ENCODE measurements at places on chromosomes 16 and 17.

GRCh38 chr17:49997773-49998703, 3.0 kb upstream of the DLX3 start:
- DNase-seq: peak; percentile 75

GRCh38 chr17:79473876-79474440, 136.9 kb downstream of the RBFOX3 start:
- DNase-seq: no peak

GRCh38 chr17:41772218-41772585, 14.3 kb downstream of the JUP start:
- no peak for DNase-seq

DNA sequence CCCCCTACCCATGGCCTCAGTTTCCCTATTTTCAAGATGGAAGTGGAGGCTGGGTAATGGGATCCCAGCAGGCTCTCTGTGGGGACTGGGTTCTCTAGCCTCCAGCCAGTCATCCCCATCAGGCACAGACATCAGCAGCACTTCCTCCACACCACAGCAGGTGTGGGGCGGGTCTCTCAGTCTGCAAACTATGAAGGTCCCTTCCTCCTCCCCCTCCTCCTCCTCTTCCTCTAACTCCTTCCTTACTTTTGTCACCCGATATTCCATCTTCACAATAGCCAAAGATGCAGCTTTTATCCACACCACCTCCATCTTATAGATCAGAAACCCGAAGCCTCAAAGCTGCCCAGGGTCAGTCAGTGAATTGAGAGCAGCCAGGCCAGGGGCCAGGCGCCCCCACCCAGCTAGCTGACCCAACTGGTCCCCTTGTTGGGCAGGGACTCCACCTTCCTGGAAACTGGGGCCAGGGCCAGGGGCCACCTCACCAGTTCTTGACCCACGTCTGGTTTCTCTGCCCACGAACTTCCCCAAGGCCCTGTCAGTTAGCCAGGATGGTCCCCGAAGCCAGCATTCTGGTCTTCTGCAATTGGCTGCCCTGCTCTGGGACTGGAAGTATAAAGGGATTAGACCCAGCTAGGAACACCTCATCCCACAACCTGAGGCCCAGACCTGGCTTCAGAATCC, 2.5 kb downstream of the FAM83G start:
- DNase-seq: no peak

DNA sequence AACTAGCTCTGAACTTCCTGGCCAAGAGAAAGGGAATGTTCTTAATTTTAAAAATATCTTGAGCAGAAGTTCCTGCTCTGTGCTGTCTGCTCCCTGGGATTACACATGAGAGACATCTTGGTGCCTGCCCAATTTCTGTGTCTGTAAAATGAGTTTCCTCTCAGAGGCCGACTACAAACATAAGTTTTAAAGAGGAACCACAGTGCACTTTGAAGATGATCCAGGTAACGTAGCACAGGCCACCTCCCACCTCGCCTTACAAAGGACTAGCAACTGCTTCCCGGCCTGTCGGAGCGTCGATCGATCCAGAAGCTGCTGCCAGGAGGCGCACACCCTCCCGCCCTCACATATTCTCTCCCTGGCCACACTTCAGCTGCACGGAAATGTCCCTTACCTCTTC, 55.0 kb upstream of the ATP2A3 start:
- DNase-seq: no peak

GRCh38 chr16:4489030-4489429, 12.8 kb downstream of the HMOX2 start:
- DNase-seq: peak; percentile 86

GRCh38 chr16:17360693-17361122, 110.1 kb downstream of the XYLT1 start:
- no peak for DNase-seq

- DNase-seq: peak; percentile 48
These were observed 34.9 kb upstream of the TANC2 start for GRCh38 chr17:62931101-62931500.

- no peak for DNase-seq
These were observed 346.6 kb upstream of the EEF2KMT start for GRCh38 chr16:5444189-5444588.

GRCh38 chr17:55510986-55511721, at the start of gene SMIM36:
TSS of gene SMIM36 (minus strand) at chr17:55511452.
- DNase-seq: no peak

DNA sequence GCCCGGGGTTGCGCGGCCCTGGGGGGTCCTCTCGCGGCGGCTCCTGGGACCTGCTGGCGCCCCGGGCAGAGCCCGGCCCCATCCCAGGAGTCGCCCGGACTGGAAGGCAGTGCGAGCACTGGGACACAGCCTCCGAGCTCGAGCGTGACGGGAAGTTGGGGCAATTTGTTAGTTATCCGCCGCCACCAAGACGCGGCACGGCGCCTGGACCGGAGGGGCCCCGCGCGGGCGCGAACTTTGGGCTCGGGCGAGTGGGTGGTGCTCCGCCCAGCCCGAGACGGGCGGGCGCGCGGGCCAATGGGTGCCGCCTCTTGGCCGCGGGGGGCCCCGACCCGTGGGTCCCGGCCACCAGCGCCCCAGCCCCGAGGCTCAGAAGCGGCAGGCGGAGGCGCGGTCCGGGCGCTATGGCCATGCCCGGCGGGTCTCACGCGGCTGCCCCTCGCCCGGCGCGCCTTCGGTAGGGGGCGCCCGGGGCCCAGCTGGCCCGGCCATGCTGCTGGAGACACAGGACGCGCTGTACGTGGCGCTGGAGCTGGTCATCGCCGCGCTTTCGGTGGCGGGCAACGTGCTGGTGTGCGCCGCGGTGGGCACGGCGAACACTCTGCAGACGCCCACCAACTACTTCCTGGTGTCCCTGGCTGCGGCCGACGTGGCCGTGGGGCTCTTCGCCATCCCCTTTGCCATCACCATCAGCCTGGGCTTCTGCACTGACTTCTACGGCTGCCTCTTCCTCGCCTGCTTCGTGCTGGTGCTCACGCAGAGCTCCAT, at the start of gene ADORA2B:
Gene ADORA2B (plus strand): TSS at position 372 of the 768 bp plus-strand sequence. CDS start 119 bp downstream, at position 491.
- peak; percentile 55 for DNase-seq

DNA sequence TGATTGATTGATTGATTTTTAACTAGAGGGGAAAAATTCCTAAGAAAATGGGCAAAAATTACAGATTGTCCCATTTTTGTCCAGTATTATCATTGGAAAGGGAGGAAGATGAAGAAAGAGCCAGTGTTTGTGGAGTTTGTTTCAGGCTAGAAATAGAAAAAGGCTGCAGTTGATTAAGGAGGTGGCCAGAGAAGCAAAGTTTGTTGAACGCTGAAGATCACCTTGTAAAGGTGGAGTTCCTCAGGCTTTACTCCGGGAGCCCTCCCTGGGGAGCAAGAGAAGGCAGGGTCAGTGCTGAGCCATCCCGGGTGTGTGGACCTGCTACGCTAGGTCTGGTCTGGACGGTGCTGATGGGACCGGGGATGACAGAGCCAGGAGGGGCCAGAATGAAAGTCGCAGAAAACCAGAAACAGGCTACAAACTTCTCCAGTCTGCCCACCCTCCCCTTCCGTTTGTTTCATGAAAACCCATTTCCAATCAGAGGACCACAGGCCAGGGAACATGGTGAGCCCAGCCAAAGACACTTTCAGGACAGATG, 222.6 kb upstream of the FOXF1 start:
- DNase-seq: no peak

DNA sequence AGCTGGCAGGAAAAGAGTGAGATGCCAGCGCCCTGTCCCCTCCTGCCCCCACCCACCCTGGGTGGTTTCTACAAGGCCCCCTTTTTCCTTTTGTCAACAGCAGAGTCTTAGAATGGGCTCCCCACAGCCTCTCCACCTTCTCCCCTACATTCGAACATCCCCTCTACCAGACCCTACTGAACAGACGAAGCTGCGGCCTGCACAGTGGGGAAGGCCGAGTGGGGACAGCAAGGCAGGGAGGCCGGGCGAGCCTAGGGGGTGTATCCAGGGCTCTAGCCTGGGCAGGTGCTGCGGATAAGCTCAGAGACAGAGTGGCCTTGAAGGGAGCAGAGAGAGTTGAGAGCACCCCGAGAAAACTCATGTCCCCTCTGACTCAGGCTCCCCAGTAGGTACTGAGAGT, 7.4 kb downstream of the ZACN start:
- no peak for DNase-seq

DNA sequence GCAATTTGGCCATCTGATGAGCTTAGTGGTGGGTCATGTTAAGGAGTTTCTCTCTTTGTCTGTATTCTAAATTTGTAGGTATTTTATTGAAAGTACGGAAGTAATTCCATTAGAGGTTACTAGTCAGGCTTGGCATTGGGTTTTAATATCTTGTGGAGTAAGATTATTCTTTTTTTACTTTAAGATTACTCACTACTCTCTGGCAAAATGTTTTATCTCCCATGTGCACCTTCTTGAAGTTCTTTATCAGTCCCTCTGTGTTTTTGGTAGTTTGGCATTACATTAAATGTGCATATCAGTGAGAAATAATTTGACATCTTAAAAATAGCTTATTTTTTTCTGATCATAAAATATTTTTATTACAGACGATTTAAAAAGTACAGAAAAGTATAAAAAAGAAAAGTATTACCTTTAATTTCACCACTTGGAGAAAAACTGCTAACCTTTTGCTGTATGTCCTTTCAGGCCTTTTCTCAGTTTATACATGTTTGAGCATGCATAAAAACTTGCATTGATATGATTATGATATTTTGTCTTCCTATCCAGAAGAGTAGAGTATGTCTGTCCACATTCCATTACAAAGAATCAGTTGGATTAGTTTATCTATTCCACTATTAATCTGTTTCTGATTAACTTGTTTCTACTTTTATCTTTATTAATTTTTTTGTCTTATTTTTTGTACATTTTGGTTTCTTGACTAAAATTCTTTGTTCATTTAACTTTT, 198.3 kb downstream of the SPECC1 start:
- DNase-seq: no peak

- peak; percentile 95 for DNase-seq
These were observed at the start of gene KRTAP4-6 for GRCh38 chr17:41140360-41141131. TSS of gene KRTAP4-6 (minus strand) at chr17:41140544. CDS start at chr17:41140487, 57 bp downstream.

DNA sequence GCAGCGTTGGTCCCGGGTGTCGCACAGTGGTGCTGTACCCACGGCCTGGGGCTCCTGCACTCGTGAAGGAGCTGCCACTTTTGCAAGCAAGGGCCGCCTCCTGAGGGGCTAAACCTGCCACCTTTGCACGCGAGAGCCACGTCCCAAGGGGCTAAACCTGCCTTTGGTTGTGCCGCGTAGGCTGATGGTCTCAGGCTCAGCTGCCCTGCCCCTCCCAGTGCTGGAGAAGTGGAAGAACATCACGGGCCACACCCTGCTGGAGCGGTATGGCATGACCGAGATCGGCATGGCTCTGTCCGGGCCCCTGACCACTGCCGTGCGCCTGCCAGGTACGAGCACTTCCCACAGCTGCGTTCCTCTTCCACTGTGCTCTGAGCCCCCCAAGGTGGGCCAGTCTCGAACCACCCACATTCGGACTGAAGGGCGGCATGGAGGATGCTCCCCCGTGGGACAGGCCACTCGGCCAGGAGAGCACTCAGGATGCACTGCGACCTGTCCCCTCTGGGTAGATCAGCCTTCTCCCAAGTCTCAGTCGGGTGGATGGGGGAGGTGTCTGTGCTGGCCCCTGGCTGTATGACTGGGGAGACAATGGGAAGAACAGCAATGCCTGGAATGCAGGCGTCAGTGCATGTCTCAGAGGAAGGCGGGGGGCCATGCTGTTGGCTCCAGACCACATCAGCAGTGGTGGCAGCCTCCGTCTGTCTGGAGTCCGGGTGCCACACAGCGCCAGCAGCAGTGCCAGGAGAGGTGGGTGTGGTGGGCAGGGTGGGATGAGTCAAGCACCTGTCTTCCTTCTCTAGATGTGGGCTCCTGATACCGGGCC, 20.7 kb downstream of the ACSF3 start:
- peak; percentile 38 for DNase-seq

GRCh38 chr17:28712705-28713415, 1.2 kb upstream of the PROCA1 start:
- DNase-seq: no peak

- DNase-seq: no peak
These were observed 3.1 kb upstream of the NPW start for GRCh38 chr16:2016407-2016922.

DNA sequence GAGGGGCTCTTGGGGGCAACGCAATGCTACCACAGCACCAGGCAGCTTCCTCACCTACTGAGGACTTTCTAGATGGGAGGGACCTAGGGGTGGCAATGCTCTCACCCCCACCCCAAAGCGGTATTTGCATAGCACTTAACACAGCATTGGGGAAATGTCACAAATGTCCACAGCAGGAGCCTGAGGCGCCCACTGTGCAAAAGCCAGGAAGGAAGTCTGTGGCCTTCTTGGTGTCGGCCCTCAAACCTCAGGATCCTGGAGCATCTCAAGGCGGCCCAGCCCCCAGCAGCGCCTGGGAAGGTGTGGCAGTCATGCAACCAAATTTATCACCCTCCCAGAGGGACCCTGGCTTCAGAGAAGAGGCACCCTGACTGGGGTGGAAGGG, 45.3 kb downstream of the WNT3 start:
- DNase-seq: no peak

DNA sequence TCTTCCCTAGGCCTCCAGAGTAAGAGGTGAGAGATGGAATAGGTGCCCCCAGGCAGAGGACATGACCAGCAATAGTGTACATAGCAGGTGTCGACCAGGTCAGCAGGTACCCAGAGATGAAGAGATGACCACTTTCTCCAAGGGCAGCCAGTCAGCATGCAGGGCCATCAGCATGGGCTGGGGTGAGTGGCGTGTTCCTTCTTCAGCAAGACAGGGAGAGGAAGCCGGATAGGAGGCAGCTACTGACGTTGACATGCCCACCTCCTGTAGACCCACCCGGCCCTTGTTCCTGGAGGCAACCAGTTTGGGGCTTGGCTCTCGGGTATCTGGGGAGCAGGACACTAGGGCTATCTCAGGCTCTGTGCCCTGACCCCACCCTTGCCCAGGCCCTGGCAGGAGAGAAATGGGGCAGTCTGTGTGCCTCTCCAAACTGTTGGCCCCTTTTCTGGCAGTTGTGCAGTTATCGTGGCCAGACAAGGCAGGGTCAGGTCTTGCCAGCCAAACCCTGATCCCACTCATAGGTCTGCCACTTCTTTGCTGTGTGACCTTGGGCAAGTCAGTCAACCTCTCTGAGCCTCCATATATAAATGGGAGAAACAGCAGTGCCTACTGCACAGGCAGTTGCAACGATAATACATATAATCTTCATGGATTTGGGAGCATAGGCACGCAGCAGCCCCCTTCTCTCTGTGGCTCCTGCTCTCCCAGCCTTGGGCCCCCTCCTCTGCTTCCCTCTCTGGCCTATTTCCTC, 1.4 kb upstream of the NDRG4 start:
- no peak for DNase-seq
